ENCODE measurements at places on chromosomes 4 and X.
A peak's percentile ranks its signal among the peaks of the same experiment; 100 is the strongest.

GRCh38 chr4:145533001-145533400 lies 51.3 kb downstream of the SMAD1 start:
- no peak for ATAC-seq

DNA sequence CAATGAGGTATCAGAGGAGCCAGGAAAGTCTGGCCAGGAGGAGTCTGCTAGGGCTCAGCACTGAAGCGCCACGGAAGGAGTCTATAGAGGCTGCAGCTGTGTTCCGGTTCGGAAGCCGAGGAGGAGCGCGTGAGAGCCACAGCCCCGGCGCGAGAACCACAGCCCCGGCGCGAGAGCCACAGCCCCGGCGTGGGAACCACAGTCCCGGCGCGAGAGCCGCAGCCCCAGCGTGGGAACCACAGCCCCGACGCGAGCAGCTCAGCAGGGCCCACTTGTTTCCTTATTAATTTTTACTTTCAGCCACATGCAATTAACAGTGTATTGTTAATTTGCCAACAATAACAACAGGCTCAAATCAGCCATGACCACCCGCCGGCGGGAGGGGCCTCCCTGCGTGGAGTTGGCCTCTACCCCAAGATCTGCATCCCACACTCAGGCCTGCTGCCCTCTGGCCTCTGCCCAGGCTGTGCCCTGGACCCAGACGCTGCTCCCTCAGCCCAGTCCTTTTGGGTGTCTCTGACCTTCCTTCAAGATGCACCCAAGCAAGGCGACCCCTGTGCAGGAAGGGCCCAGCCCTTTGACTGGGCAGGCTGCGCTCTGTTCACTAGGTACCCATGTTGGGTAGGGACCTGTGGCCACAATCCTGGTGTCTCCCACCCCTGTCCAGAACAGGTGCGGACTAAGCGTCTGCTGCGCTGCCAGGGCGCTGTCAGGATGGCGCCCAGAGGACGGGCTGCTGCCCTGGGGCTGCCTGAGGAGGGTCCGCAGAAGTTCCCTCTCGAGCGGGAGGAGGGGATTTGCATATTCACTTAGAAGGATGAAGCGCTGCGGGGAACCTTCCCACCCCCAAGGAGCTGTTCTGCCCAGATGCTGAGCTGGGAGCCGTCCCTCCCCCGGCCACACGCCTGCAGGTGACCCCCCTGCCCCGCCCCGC lies 113.8 kb downstream of the ADRA2C start:
- ATAC-seq = peak; percentile 19

DNA sequence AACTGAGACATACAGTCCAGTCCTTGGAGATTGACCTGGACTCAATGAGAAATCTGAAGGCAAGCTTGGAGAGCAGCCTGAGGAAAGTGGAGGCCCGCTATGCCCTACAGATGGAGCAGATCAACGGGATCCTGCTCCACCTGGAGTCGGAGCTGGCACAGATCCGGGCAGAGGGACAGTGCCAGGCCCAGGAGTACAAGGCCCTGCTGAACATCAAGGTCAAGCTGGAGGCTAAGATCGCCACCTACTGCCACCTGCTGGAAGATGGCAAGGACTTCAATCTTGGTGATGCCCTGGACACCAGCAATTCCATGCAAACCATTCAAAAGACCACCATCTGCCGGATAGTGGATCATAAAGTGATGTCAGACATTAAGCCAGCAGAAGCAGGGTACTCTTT lies 20.4 kb upstream of the FRMPD3 start:
- ATAC-seq = no peak

DNA sequence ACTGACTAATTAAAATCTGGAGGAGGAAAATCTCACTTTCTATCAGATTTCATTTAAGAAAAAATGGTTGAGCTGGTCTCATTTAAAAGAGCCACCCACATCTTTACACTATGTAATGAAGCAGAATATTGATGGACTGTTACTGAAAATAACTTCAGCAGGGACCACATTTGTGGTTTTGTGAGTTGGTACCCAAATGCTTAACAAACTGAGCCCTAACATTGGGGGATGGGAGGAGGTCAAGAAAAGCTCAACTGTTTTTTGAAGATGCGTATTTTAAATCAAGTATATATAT lies 30.1 kb downstream of the HOPX start:
- ATAC-seq = no peak

DNA sequence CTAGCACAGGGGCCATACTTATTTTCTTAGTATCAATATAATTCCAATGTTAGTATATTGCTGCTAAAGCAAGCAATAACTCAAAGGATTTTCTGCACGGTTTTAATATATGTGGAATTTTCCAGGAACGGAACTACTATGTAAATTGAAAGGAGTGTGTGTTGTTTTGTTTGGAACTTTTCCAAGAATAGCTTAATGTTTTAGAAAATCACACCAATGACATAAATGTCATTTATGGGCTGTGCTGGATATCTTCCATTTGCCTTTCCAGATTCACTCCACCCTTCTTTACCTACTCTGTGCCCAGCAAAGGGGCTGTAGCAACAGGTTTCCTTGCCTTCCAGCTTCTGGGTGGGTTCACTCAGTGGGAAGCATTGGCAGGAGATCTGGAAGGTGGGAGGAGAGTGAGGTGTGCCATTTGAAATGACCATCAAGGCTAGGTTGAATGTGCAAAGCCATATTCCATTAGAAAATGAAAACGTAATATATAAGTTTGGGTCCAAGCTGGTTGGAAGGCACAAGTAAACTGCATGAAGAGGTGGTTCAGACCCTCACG lies 25.2 kb upstream of the ZFX start:
- ATAC-seq = no peak

DNA sequence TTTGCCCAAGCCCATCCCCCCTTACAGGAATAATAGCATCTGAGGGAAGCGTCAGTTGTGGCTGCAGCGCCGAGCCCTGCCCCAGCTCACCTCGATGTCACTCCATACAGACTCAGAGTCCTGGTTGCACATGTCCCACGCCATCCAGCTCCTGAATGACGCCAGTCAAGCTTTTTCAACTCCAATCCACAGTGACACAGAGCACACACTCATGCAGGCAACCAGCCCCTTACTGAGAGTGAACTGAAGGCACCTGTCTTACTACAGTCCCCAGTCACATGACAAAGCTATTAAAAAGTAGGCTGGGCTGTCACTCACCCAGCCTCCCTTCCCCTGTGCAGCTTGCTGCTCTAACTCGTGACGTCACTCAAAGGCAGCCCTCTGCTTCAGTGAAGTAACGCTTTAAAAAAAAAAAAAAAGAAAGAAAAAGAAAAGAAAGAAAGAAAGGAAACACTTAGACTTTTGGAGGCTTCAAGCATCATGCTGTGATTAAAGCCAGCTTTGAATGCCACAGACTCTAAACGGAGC lies at the start of gene PPARGC1A:
PPARGC1A (minus strand) TSS at position 234 of the 528 bp plus-strand sequence; CDS start at position 144, 90 bp downstream.
- peak; percentile 19 for ATAC-seq

Data from SK-N-SH treated with all-trans-retinoic acid at 6 μM for 48 hours (cell line).